Activated T-helper 1 cell treated with anti-CD3 and anti-CD28 coated beads, Interleukin-2, amount 50 U/mL, for 16 hours (primary cell): ENCODE measurements at places on chromosomes 12 and 14.

GRCh38 chr12:58920102-58920960 is at the start of gene LRIG3:
Gene LRIG3 (minus strand): TSS chr12:58920504. CDS start chr12:58920235, 269 bp downstream.
- no peak for DNase-seq

- DNase-seq = no peak
Measured at GRCh38 chr12:110537605-110538409, 35.7 kb downstream of the RAD9B start.

DNA sequence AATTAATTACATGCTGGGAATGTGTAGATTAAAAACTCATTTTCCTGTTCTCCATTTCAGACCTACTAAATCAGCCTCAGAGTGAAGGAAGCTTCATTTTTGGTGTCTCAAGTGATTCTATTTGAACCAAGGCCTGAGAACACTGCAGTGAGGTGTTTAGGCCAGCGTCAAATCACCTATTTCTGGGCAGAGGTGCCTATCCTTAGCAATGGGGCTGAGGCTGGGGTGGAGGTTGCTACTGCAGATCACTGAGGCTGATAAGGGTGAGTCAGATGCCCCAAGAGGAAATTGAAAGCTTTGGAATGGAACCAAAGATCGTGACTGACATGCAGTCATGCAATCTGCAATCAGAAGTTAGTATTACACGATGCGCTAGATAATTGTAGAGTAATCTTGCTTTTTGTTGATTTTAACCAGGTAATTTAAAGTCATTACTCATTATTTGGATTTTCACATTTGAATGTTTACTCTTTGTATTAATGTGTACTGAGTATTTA is 4.4 kb downstream of the TXNRD1 start:
- DNase-seq = peak; percentile 17

DNA sequence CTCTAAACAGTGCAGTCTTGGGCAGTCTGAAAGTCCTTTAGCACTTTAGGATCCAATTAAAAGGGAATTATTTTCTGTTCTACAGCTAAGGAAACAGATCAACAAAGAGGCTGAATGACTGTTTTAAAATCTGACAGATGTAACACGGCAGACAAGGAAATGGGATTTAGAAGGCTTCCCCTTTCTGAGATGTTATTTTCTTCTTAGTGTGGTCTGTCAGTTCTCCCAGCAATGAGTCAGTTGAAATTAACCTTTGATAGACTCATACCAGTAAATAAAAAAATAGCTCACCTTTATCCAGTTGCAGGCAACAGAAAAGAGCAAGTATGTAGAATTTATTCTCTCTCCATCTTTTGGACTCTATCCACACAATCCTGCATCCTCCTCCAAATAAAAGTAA is 98.1 kb downstream of the NEDD1 start:
- DNase-seq = no peak

DNA sequence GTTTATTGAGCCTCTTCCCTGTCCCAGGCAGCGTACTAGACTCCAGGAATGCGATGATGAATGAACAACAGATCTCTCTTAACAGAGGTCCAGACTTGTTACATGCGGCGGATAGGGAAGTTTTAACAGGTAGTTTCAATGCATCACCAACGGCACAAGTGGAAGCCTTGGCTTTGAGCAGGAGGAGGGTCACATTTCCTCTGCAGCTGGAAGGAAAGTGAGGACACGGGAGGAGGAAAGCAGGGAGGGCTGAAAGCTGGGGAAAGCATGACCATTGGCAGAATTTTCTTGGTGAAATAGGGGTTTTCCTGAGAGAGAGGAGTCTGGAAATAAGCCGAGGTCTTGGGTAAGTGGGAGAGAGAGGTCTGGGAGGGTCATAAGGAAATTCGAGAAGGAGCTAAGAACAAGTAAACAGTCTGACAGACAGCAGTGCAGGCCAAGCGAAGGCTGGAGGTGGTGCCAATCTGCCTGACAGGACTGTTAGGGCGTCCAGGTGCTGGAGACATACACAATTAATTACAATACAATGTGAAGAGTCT is 15.4 kb downstream of the BHLHE41 start:
- no peak for DNase-seq

GRCh38 chr14:89378119-89378518 is 38.9 kb downstream of the FOXN3 start:
- no peak for DNase-seq

DNA sequence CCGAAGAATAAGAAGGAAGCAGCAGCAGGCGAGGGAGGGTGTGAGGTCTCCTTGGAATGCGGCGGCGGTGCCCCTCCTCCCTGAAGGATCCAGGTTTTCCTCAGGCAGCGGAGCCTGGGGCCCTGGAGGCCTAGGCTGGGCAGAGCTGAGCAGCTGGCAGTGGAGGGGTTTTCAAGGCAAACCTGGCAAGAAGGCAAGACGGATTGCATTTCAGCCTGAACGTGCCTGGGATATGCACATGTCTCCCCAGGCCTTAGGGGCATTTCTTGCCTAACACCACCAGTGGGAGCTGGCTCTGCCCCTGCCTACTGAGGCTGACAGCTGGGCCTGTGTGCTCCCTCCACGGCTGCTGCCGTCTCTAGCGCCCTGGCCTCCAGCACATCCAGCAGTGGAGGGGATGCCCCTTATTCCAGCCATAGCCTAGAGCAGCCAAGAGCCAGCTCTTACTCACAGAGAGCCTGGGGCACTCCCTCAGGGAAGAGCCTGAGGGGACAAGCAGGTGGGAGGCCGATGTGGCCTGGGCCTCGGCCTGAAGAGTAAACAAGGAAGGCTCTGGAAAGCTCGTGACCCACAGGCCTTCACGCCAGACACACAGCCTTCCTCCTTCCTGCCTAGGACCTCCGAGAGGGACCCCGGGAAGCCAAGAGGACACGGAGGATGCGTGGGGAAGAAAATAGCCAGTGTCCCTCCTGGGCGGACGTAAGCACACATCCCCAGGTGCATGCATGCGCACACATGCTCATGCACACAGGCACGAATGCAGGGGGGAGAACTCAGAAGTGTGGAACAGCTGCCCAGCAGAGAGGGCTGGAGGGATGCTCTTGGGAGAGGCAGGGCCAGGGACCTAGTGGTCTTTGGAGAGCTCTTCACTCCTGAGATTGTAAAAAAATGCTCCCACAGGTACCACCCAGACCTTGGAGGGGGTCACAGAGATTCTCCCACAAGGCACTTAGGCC is 23.0 kb upstream of the EIF2B2 start:
- no peak for DNase-seq

- DNase-seq = no peak
Measured at GRCh38 chr12:21543151-21543550, 17.1 kb downstream of the SPX start.

DNA sequence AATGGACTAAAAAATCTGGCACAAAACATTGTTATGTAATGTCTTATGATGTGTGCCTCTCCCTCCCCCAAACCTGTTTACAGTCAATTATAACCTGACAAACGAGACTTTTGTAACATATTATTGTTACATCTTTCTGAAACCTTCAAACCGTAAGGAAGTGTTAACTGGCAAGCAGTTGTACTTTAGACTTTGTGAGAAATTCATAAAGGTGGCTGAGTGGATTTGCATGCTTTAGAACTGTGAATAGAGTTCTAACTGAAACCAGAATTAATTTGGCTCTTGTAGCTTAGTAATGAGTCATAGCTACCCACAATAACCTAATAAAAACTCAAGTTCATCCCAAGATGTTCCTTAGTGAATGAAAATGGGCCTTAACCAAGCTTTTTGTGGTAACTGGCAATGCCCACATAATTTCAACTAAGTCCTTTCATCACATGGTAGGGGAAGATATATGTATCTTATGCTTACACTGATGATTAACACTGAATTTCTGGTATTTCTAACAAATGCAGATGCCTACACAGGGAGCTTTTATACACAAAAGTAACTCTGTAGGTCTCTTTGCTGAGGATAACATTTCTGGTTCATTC is 29.7 kb downstream of the RAD9B start:
- DNase-seq = no peak

GRCh38 chr12:121796855-121797751 is 3.6 kb upstream of the RHOF start:
- no peak for DNase-seq

- DNase-seq = no peak
Measured at GRCh38 chr12:90729736-90730135, 225.2 kb downstream of the CCER1 start.

- no peak for DNase-seq
Measured at GRCh38 chr14:24277606-24278321, 6.4 kb upstream of the RABGGTA start.

GRCh38 chr14:95784137-95784536 is 70.2 kb upstream of the TCL1A start:
- DNase-seq = no peak

DNA sequence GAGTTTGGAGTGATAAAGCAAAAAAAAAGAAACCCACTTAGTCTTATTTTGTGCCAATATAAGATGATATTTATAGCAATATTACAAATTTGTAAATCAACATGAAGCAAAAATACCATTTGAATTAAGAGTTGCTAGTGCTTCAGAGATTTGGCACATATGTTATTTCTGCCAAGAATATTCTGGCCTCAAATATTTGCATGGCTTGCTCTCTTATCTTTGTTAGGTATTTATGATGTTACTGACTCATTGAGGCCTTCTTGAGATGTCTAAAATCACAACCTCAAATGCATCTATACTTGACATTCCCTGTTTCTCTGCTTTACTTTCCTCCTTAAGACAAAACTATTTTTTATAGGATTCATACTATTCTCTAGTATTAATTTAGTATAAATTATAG is 301.5 kb downstream of the NELL2 start:
- DNase-seq = no peak

GRCh38 chr14:74140374-74140850 is 55.7 kb downstream of the LIN52 start:
- no peak for DNase-seq

DNA sequence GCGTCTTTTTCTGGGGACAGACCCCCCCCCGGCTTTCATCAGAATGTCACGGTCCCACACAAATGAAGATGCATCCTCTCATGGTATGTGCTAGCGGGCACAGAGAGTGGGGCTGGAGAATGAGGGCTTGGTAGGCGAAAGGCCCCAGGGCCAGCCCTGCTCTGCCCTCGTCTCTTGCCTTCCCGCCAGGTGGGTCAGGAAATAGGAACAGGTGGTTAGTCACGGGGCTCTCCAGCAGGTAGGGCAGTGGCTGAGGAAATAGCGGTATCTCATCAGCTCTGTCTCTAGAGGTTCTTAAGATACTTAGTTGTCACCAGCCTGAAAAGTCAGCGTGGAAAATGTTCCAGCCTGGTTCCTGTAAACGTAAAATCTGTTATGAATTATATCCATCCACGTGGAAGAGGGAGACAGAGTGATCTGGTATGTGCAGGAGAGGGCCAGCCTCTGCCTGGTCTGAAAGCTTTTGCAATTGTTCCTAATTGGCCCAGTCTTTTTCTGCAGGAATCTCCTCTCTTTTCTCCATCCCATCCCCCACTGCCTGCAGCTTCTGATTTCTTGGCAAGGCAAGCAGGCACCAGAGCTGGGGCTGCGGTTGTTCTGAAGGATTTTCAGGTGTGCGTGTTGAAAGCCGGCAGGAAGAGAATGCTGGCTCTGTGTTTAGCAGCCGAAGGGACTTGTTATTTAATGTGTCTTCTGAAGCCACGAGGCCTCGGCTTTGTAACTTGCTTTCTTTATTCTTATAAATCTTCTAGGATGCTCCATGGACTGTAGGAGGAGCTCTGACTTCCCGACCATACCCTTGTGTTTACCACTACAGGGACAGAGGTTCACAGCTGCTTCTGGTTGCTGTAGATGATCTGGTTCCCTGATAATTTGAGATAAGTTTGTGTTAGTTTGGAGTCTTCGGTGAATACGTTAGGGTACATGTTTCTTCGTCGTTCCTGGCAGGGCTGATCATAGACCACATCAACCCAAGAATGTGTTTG is 131.1 kb downstream of the CACNA1C start:
- DNase-seq = no peak

GRCh38 chr14:100286484-100287191 is 19.6 kb downstream of the SLC25A29 start:
- no peak for DNase-seq

- no peak for DNase-seq
Measured at GRCh38 chr12:124539084-124540041, 28.0 kb downstream of the NCOR2 start.

- no peak for DNase-seq
Measured at GRCh38 chr14:101490771-101491170, 70.5 kb upstream of the DIO3 start.

GRCh38 chr14:25349269-25349668 is 299.3 kb upstream of the STXBP6 start:
- no peak for DNase-seq

DNA sequence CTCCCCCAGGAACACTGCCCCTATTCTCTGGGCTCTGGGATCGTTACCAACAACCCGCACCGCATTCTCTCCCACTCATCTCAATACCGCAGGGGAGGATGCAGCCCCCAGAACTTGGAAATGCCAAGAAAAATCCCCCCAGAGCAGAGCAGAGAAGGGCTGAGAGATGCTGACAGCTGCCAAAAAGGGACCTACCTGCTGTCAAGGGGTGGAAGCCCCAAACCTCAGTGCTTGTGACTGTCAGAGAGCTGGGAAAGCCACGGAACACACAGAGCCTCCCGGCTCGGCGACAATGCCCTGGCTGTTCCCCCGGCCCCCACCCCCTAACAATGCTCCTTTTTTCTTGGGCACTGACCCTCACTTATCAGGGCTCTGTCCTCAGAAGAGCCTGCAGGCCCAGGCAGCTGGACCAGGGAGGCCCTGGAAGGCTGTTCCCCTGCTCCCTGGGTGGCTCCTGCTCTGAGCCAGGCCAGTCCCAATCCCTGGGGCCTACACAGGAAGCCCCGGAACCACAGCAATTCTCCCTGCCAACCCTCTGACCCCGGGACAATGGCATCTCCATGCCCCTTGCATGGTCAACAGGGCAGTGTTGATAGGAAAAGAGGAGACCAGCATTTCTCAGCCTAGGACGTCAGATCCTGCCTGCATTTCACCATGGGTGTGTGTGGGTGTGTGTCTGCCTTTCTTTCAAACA is 78.9 kb downstream of the ITPK1 start:
- no peak for DNase-seq

- no peak for DNase-seq
Measured at GRCh38 chr14:95164506-95164905, 7.2 kb upstream of the DICER1 start.

DNA sequence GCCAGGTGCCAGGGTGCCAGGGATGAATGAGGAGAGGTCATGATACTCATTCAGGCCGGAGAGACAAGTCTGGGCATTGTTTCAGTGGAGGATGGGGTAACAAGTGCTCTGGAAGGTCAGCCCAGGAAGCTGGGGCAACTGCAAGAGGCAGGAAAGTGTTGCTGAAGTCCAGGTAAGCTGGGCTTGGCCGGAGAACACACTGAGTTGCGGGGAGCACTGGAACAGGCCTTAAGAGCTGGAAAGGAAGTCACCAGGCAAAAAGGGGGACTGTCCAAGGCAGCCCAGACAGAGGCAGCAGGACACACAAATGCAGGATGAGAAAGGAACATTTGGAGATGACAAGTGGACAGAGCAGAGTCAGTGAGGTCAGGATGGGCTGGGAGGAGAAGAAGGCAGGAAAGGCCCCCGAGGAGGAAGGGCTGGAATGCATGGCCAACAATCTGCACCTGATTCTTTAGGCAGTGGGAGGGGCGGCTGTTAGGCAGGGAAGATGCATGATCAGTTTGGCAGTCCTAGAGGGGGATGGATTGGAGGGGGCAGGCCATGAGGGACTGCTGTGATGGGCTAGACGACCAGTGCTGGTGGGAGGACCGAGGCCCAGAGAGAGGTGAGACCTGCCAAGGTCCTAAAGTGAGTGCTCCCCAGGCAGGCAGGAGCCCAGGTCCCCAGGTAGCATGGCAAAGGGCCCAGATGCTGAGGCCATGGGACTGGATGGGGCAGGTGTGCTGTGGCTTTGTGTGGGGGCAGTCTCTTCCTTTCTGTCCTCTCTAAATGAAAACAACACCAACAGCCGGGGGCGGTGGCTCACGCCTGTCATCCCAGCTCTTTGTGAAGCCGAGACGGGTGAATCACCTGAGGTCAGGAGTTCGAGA is 17.2 kb upstream of the HHIPL1 start:
- no peak for DNase-seq

GRCh38 chr12:116078396-116078795 is 199.1 kb downstream of the MED13L start:
- DNase-seq = no peak
